ENCODE measurements at places on chromosomes 3 and 15.

DNA sequence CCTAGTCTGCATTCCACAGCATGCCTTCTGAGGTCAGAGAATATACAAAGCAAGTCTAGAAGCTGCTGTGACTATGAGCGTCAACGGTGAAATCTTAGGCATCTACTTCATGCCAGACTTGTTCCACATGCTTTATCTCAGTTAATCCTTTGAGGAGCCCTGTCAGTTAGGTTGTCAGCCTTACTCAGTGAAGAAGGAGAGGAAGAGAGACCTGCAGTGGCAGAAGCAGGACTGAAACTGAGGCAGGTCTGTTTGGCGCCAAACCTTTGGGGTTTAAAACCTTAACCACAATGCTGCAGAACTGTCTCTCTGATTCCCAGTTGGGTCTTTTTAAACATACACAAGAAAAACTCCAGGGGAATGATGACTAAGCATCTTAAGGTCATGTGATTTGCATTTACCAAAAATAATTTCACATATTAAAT is 139.0 kb upstream of the LIPC start:
- no peak for DNase-seq

DNA sequence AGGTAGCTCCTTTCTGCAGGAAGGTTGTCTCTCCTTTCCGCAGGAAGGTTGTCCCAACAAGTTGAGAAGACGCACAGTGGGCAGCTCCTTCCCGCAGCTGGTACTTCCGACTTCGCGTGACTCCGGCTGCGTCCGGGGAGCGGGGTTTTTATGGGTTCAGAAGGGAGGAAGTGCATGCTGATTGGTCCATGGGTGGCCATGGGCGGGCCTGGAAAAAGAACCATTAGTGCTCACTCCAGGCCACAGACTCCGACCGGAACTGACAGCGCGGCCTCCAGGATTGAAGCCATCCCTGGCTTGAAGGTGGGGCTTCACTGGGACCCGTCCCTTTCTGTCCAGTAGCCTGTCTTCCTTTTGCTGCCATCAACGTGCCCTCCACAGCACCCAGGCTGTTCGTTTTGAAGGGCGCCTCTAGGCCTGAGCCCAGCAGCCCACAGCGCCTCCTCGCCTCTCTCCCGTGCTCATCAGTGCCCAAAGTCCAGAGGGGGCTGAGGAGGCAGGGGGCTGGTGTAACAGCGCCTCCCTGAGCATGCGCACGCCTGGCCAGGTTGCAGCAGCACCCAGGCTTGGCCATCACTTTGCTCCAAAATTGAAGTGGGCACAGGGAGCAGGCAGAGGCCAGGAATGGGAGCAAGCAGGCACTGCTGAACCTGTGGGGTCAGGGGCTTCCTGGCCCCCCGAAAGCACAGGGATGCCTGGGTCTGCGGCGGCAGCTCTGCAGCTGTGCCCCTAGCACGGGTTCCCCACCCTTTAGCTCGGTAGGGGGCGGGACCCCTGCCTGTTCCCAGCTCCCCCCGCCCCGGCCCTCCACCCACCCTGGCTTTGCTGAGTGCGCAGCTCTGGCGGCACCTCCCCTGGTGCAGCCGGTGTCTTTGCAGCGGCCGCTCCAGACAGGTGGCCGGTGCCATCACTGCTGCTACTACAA is 330.6 kb upstream of the MCTP2 start:
- DNase-seq, result no peak

GRCh38 chr15:25671132-25671531 is 192.0 kb downstream of the ATP10A start:
- DNase-seq, result no peak

- DNase-seq, result no peak
Measured at GRCh38 chr3:20516311-20516710, 330.3 kb upstream of the SGO1 start.

DNA sequence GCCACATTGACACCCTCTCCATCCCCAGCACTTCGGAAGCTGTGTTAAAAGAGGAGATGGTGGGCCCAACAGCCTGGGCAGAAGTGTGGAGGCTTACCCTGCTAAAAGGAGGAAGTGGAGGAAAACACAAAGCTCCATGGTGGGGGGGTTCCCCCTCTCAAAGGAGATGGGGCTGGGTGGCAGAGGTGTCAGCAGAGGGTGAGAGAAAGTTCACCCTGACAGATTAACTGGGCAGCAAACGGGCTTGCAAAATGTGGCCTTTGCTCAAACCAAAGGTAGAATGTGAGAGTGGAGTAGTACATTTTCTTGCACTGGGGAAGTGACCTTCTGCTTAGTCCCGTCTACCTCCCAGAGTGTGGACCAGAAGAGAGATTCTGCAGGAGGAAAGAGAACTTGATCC is 44.7 kb downstream of the MYO1E start:
- no peak for DNase-seq

DNA sequence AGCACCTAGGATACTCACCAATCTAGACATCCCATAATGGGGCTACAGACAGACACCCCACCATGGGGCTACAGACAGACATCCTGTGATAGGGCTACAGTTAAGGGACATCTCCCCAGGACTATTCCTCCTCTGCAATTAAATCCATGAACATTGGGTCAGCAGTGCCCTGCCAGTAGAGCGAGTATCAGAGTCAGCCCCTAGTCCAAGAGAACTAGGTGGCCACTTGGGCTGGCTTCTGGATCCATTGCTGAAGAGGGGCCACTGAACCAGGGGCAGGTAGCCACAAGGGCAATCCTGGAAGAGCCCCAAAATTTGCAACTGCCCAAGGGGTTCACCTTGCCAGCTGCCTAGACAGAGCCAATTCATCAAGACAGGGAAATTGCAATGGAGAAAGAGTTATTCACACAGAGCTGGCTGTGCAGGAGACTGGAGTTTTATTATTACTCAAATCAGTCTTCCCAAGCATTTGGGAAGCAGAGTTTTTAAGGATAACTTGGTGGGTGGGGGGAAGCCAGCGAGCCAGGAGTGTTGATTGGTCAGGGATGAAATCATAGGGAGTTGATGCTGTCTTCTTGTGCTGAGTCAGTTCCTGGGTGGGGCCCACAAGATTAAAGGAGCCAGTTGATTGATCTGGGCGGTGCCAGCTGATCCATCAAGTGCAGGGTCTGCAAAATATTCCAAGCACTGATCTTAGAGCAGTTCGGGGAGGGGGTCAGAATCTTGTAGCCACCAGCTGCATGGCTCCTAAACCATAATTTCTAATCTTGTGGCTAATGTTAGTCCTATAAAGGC is 170.2 kb upstream of the SMAD3 start:
- DNase-seq, result no peak

GRCh38 chr3:4401441-4401840 is 65.6 kb downstream of the SUMF1 start:
- DNase-seq, result no peak

- DNase-seq, result no peak
Measured at GRCh38 chr3:111604119-111604518, 9.0 kb upstream of the ZBED2 start.

GRCh38 chr3:156383441-156384025 is 171.4 kb downstream of the SSR3 start:
- DNase-seq, result peak; percentile 63

GRCh38 chr15:51132384-51133139 is 37.9 kb upstream of the TNFAIP8L3 start:
- peak; percentile 13 for DNase-seq

GRCh38 chr3:149902498-149903139 is 68.1 kb downstream of the PFN2 start:
- peak; percentile 16 for DNase-seq

GRCh38 chr3:48966367-48966766 is 23.7 kb upstream of the P4HTM start:
- DNase-seq, result no peak

Data from NCI-H1694 treated with DMSO at 0.1 percent for 48 hours (cell line).